ENCODE measurements at places on chromosomes 12 and 14. TPM values are rescaled to one million over a fixed set of nuclear protein-coding genes. Genes with fewer than 3 reads are reported as not detected.

KRT3 gene
- not detected for total RNA-seq

MSI1 gene
- total RNA-seq = not detected

ACRBP gene
- total RNA-seq = 0.51 TPM

PIWIL1 gene
- not detected for total RNA-seq

NEDD1 gene
- 21.3 TPM for total RNA-seq

OTOGL gene
- 0.26 TPM for total RNA-seq
